ENCODE measurements at places on chromosomes 1 and 21.

DNA sequence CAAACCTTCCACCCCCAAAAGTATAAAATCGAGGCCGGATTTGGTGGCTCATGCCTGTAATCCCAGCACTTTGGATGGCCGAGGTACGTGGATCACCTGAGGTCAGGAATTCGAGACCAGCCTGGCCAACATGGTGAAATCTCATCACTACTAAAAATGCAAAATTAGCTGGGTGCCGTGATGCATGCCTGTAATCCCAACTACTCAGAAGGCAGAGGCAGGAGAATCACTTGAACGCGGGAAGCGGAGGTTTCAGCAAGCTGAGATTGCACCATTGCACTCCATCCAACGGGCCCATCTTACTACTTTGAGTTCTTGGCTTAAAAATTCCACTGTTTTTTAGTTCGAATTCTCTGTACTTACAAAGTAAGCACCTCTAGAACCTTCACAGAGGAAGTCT lies 11.0 kb downstream of the KLHDC8A start:
- DNase-seq = no peak

- DNase-seq = no peak
These were observed 8.4 kb downstream of the HMGB4 start for GRCh38 chr1:33872275-33872674.

- no peak for DNase-seq
These were observed 132.3 kb downstream of the BEND5 start for GRCh38 chr1:48644190-48644900.

- DNase-seq = no peak
These were observed 31.8 kb downstream of the CLIC6 start for GRCh38 chr21:34700605-34701004.

GRCh38 chr1:152034654-152035538 lies 1.9 kb downstream of the S100A11 start:
- peak; percentile 41 for DNase-seq

DNA sequence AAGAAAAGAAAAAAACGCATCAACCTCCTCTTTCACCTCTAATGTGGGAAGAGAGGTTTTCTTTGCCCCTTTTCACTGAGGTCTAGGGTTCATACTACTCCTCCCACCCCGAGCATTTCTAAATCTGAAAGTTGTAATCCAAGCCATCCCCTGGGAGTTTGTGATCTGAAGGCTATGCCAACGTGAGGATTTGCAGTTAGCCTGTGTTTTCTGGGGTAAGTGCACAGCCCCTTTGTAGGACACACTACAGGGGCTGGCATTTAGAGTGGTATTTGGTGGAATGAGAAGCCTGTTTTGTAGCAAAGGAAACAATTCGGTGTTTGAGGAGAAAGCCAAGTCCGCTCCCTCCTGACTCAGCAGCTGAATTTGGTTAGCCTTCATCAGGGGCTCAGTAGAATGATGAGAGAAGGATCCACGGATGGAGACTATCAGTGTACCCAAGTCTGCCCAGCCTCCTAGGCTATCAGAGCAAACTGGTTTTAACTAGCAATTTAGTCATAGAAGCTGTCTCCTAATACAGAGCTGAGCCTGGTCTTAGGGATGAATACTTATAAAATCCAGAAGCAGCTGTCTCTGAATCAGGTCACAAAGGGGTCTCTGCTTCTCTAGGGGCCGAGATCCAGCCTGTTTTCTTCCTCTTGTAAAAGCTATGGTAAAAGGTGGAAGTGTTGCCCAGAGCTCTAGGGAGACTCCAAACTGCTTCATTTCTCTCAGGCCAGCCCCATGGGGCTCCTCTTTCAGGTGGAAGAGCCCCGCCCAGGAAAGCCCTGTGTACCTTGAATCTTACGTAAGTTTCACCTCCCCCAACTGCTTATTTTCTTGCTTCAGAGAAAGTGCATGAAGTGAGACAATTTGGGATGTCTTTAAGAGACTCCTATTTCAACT lies 2.1 kb downstream of the PCP4L1 start:
- no peak for DNase-seq

GRCh38 chr1:65267683-65268082 lies 41.7 kb upstream of the DNAJC6 start:
- no peak for DNase-seq

GRCh38 chr1:195415584-195415983 lies 1192.7 kb downstream of the KCNT2 start:
- DNase-seq = no peak

GRCh38 chr1:218642033-218642948 lies 297.2 kb downstream of the TGFB2 start:
- DNase-seq = no peak

- DNase-seq = no peak
These were observed 1.0 kb upstream of the KCNC4 start for GRCh38 chr1:110208916-110209645.

DNA sequence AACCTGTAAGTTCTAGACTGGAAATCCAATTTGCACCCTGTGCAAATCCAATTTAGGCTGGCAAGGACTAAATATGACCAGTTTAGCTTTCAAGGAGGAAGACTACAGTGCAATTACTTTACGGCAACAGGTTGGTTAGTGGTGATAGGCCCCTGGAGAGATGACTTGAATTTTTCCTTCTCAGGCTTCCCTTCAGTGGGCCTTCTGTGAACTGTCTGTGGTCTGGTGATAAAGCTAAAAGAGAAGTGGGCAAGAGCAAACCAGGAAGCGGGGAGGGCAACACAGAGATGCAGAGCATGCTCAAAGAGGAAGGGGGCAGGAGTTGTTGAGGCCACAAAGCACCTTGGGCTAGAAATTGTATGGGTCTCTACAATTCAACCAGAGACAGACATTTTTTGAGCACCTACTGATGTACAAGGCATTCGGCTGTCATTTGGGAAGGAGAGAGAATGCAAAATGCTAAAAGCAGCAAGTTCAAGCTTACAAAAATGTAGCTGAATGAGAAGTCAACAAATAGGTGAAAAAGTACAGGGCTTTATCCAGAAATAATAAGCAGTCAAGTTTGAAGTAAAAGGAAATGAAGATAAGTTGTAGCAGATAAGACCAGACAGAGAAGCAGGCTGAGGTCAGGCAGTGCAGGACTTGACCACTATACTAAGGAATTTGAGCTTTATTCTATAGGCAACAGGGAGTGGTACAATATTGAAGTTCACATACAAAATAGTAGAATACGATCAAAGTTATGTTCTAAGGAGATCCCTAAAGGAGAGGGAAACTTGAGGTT lies 23.9 kb downstream of the INPP5B start:
- DNase-seq = no peak

- DNase-seq = no peak
These were observed 1.0 kb downstream of the EGLN1 start for GRCh38 chr1:231420959-231421545.

DNA sequence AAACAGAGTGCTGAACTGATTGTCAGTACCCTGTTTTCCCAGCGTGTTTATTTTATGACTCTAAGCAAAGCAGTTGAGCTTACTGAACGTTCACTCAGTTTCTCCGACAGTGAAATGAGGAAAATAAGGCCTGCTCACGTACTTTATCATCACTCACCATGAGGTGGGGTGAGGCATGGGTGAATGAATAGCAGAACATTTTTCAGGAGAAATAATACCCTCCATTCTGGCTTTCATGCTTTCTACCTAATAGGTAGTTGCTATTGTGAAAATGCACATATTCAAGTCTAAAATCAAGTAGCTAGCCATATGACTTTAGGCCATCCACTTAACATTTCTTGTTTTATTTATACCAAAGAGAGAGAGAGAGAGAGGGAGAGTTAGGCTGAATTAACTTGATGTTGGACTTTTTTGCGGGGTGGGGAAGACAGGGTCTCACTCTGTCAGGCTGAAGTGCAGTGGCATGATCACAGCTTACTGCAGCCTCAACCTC lies 178.2 kb downstream of the VPS13D start:
- DNase-seq = no peak

GRCh38 chr21:44589094-44589493 lies 3.2 kb downstream of the KRTAP10-6 start:
- DNase-seq = no peak

DNA sequence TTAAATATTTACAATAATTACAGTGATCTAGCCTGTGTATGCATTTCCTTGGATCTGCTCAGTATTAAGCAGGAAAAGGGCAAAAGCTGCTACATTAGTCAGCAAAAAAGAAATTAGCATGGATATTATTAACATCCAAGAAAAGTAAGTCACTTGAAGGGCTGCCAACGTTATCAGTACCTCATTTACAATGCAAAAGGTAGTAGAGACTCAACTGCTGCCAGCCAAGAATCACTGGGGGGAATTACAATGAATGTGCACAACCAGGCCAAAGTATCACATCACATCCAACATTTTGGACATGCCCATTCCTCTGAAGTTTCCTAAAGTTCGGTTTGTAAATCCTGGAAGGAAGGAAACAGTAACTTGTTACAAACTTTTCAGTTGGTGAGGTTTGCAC lies 1.9 kb downstream of the CNN3 start:
- DNase-seq = no peak

- peak; percentile 77 for DNase-seq
These were observed 37.8 kb upstream of the TLR5 start for GRCh38 chr1:223180731-223181321.

DNA sequence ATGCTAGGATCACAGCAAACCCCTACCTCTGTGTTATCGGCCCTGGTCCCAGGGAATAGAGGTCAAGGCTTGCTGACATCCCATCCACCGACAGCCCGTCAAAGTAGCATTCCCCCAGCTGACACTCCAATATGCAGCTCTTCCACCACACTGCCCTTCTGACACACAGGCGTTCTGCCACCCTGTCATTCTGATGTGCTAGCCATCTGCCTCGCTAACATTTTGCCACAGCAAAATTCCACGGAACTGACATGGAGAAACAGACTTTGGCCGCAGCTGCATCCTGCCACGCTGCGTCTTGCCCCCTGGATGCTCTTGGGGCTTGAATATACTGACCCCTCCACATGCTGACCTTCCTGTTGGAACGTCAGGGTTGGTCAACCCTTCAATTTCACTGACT lies 163.2 kb upstream of the CSF3R start:
- no peak for DNase-seq

GRCh38 chr1:234881893-234882771 lies 246.5 kb downstream of the TOMM20 start:
- no peak for DNase-seq

- DNase-seq = no peak
These were observed 82.3 kb downstream of the ADSS2 start for GRCh38 chr1:244369256-244370057.

DNA sequence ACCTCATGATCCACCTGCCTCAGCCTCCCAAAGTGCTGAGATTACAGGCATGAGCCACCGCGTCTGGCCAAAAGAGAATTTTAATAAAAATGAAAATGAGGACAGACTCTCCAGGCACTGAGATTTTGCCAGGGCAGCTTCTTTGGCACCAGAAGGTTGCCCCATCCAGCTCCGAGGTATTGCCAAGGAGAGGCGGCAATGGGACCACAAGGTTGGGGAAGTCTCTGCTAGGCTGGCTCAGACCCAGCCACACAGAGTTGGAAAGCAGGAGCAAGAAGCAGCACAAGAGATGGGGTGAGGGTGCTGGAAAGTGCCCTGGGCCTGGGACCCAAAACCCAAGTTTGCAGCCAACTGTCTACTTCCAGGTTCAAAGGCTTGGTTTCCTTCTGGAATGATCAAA lies 200.9 kb downstream of the HHIPL2 start:
- no peak for DNase-seq

GRCh38 chr21:39788383-39788782 lies 43.4 kb downstream of the IGSF5 start:
- peak; percentile 97 for DNase-seq

DNA sequence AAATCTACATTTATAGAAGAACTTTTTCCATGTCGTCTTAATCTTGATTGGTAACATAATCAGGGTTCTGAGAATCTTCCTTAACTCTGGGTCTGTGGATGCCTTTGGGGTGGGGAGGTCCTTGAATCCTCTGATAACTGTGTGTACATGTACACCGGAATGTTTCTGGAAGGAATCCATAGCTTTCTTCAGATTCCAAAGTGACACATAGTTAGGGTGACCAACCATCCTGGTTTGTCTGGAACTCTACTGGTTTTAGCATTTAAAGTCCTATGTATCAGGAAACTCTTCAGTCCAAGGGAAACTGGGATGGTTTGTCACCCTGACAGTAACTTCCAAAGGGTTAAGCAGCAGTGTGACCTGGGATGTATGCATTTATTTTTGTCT lies 16.8 kb downstream of the STRIP1 start:
- no peak for DNase-seq

- DNase-seq = peak; percentile 49
These were observed 1.2 kb downstream of the SARS1 start for GRCh38 chr1:109214695-109215623.

GRCh38 chr21:20507783-20508182 lies 490.4 kb upstream of the NCAM2 start:
- no peak for DNase-seq

GRCh38 chr21:14685568-14685967 lies 139.5 kb upstream of the SAMSN1 start:
- DNase-seq = no peak

GRCh38 chr1:159981351-159982055 lies 27.5 kb upstream of the SLAMF9 start:
- no peak for DNase-seq

Data from kidney glomerular epithelial cell (primary cell).